ENCODE measurements at places on chromosomes 12 and 14.
A peak's percentile ranks its signal among the peaks of the same experiment; 100 is the strongest.

DNA sequence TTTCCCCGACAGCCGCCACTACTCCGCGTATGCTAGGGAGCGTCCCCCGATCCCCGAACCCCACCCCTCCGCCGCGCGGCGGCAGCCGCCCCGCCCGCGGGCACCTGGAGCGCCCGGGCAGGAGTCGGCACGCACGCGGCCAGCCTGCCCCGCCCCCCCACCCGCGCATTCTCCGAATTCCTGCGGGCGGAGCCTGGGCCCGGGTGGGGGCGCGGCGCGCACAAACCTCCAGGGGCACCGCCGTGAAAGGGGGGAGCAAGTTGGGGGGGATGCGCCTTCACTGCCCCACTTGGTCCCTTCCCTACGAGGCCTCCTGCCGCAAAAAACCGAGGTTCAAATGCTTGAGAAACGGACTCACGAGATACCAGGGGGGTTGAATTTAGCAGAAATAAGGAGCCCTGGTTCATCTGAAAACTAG, 1.7 kb downstream of the AJUBA start:
- DNase-seq: peak; percentile 27
- H3K27ac ChIP-seq: no peak overlapping the region
- no peaks in the 10 kb centered on the region for H3K36me3 ChIP-seq

GRCh38 chr12:16603916-16604575, 1.9 kb downstream of the LMO3 start:
- H3K27ac ChIP-seq: no peak overlapping the region
- DNase-seq: no peak
- H3K4me1 ChIP-seq: no peaks in the 10 kb centered on the region
- H3K4me3 ChIP-seq: no peak overlapping the region

DNA sequence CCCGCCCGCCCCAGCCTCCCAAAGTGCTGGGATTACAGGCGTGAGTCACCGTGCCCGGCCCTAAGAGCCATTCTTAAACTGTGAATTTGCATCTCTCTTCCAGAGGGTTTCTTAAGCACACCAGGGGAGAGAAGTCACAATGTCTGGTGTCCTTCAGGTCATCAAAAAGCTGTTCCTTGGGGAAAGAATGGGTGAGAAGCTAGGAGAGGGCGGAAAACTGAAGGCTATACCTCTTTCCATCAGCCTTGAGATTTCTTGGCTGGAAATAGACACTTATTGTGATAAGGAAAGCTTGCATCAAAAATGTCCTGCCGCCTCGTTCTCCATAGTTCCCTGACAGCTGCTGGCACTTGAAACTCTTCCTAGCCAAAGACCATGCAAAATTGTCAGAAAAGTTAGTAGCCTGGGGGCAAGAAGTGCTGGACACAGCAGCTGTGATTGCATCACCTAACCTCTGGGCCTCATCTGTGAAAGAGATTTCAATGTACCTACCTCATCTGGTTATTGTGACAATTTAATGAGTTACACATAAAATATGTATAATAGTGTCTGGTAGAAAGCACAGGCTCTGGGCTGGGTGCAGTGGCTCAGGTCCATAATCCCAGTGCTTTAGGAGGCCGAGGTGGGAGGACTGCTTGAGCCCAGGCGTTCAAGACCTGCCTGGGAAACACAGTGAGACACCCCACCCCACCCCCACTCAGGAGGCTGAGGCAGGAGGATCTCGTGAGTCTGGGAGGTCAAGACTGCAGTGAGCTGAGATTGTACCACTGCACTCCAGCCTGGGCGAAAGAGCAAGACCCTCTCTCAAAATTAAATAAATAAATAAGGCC, 9.7 kb upstream of the UBC start:
- H3K4me1 ChIP-seq: peaks cover 69% of the 10 kb centered on the region
- no peak overlapping the region for H3K4me3 ChIP-seq
- peaks cover 5% of the 10 kb centered on the region for H3K27me3 ChIP-seq
- H3K27ac ChIP-seq: peak overlapping the region; percentile 43
- no peak for DNase-seq

- no peak for DNase-seq
- H3K4me3 ChIP-seq: no peak overlapping the region
- H3K27me3 ChIP-seq: peaks cover 2% of the 10 kb centered on the region
- no peaks in the 10 kb centered on the region for H3K4me1 ChIP-seq
- H3K36me3 ChIP-seq: no peaks in the 10 kb centered on the region
- no peak overlapping the region for H3K27ac ChIP-seq
These were observed 65.2 kb downstream of the OTX2 start for GRCh38 chr14:56745097-56745496.

DNA sequence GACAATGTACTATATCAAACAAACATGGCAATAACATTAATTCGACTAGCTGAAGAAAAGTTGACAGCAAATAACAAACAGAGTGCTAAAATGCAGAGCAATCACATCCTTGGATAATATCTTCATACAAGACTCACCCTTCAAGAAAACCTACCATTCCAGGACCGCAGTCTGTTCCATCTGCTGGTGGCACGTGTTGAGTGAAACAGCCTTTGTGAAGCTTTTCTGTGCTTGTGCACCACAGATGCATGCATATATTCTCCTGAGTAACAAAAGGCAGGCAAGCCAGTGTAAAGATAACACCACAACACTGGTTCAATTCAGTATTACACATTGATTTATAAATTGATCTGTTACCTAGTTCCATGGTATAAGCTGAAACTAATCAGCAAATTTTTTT, 89.3 kb downstream of the ADAMTS20 start:
- no peak overlapping the region for H3K27ac ChIP-seq
- H3K4me3 ChIP-seq: no peak overlapping the region
- H3K4me1 ChIP-seq: no peaks in the 10 kb centered on the region
- no peaks in the 10 kb centered on the region for H3K27me3 ChIP-seq
- no peaks in the 10 kb centered on the region for H3K36me3 ChIP-seq

DNA sequence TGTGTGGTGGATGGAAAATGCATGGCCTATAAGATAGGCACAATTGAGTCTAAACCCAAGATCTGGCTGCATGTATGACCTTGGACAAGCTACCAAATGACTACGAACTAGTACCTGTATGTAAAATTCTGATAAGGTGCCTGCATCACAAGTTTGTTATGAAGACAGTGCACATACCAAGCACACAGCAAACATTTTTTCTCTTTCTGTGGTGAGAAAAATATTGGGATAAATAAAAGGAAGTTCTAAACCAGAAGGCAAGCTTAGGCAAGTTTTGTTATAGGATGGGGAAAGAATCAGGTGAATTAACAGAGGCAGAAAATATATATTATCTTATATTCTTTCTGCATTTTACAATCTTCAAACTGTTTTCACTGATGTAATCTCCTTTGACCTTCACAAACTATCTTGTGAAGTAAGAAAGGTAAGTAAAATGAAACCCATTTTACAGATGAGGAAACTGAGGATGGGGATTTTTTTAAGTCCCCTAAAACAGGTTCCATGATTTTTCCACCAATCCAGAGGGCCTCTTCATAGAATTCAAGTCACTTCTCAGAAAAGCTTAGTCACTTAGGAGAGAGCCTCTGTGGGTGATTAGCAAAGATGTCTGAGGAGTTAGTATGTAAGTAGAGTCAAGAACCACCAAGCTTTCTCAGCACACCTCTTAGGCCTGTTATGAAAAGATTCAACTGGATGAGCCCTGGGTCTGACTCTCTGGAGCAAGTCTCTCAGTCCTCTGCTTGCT, 132.0 kb upstream of the RAP1B start:
- H3K27me3 ChIP-seq: no peaks in the 10 kb centered on the region
- DNase-seq: no peak
- H3K27ac ChIP-seq: no peak overlapping the region
- peaks cover 34% of the 10 kb centered on the region for H3K4me1 ChIP-seq
- H3K4me3 ChIP-seq: no peak overlapping the region

- no peak for DNase-seq
- H3K36me3 ChIP-seq: no peaks in the 10 kb centered on the region
- H3K4me1 ChIP-seq: peaks cover 16% of the 10 kb centered on the region
These were observed 11.9 kb upstream of the TCP11L2 start for GRCh38 chr12:106290666-106291065.

GRCh38 chr14:105168979-105169507, 467 bp upstream of the JAG2 start:
- peaks cover 19% of the 10 kb centered on the region for H3K27me3 ChIP-seq
- H3K36me3 ChIP-seq: no peaks in the 10 kb centered on the region
- H3K4me1 ChIP-seq: peaks cover 2% of the 10 kb centered on the region
- DNase-seq: peak; percentile 62
- H3K4me3 ChIP-seq: peak overlapping the region; percentile 46
- H3K27ac ChIP-seq: no peak overlapping the region

All from activated CD8-positive, alpha-beta T cell treated with anti-CD3 and anti-CD28 coated beads for 36 hours (primary cell).